ENCODE measurements at places on chromosomes 2 and 18.

DNA sequence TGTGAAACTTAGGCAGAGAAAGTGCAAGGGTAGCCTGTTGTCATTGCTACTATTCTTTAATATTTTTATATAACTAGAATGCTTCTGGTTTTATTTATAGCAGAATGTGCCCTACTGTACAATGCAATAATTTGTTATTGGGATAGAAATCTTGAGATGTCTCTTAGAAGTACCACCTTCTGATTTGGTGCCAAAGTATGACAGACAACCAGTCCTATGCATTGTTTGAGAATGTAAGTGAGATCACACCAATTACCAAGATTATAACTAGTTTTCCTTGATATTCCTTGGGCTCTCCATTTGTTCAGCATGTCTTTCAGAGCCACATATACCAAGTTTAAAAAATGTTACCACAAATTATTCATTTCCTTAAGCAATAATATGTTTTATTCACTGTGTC lies 399.7 kb downstream of the CPS1 start:
- DNase-seq: no peak

- DNase-seq: no peak
These were observed 200.6 kb downstream of the NRP2 start for GRCh38 chr2:205882806-205883425.

DNA sequence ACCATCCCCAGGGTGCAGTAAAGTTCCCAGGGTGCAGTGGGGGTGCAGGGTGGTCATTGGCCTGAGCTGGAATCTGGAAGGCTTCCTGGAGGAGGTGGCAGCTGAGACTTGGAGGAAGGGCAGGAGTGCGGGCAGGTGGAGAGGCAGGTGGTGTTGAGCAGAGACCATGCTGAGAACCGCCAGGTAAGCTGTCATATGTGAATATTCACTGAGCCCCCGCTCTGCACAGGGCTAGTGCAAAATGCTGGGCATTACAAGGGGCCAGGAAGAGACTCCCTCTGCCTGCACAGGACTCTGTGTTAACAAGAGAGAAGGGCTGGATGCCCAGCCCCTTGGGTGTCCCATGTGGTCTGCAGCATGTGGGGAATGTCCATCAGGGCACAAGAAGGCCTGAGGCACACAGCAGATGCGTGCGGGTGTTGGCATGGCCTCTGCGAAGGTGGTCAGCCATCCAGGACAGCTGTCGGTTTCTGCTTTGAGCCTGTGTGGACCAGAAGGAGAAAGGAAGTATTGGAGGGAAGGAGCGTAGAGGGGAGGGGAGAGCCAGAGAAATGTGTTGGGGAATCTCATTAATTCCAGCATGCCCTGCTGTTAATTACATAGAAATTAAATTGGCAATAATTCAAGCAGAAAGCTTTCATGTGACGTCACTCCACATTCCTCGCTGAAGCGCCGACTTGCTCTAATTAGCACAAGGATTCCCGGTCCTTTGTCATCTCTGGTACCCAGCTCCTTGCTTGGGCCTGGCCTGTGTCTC lies 62.8 kb upstream of the OTOS start:
- DNase-seq: no peak

GRCh38 chr18:8928847-8929780 lies 173.4 kb upstream of the NDUFV2 start:
- DNase-seq: no peak

GRCh38 chr2:95389245-95390119 lies 13.0 kb upstream of the FAHD2A start:
- no peak for DNase-seq

DNA sequence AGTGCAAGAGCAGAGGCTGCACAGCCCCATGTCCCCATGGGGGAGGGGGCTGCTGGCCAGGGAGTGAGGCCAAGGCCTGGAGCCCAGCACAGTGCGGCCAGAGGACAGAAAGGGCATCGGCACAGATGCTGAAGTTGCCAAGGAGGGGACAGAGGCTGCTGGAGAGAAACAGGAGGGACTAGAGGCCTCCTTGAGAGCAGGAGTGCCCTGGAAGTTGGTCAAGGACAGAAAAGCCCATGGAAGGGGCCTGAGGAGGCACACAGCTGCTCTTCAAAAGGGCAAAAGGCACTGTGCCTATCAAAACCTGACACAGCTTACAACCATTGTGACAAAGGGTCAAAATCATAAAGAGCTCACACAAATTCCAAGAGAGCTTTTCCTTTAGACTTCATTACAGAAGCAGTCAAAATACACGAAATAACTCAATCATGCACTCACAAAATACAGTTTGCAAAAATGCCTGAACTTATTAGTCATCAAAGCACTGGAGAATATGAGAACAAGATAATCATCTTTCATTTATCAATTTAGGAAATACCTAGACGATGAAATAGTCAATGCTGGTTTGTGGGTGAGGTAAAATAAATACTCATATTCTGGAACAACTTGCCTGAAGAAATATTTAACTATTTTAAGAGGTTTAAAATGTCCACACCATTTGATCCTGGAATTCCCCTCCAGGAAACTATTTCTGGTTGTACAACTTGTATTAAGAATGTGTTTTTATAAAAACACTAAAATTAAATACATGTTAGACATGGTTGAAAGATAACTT lies 79.6 kb downstream of the USP40 start:
- no peak for DNase-seq

DNA sequence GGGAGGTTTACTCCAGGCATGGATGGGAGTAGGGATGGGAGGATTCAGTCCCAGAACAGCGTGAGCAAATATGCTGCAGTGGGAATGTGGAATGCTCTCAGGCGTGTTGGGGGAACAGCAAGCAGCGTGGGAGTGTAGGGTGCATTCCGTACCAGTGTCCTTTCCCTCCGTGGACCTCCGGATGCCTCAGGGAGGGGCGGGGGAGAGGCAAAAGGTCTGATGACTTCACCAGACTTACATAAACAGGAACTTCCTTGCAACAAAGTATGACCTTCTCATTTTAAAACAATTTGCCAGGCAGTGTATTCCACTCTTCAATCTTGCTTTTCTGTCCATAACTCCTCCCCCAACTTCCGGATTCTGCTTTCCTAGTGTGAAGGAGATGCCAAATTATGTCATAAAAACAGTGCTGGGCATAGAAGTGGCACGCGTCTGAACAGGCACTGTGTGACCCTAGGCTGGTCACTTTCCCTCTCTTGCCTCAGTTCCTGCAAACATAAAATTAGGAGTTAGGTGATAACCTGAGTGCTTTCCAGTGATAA lies 36.9 kb downstream of the RPL37A start:
- DNase-seq: no peak

- no peak for DNase-seq
These were observed 111.9 kb downstream of the MRO start for GRCh38 chr18:50707855-50708469.

DNA sequence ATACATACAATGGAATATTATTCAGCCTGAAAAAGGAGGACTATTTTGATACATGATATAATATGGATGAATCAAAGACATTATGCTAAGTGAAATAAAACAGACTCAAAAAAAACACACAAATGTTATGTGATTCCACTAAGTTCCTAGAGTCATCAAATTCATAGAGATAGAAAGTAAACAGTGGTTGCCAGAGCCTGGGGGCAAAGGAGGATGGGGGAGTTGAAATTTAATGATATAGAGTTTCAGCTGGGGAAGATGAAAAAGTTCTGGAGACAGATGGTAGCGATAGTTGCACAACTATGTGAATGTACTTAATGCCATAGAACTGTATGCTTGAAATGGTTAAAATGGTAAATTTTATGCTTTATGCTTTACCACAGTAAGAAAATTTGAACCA lies 119.7 kb downstream of the METTL4 start:
- DNase-seq: no peak

DNA sequence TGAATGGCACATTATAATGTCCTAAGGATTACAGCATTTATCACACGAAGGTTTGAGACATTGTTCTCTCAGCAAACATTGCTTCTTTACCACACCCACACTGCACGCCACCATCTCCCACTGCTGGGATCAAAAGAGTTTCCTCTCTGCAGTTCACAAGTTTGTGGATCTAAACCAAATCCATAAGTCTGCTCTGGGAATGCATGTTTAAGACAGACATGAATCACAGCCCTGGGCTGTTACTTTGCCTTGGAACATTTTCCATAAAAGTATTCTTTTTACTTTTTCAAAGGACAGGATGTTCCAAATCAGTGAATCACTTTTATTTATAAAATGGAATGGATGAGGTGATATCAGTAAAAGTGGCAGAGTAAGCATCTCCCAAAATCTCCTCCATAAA lies 36.1 kb downstream of the STPG4 start:
- no peak for DNase-seq

- no peak for DNase-seq
These were observed 335.1 kb upstream of the ZNF521 start for GRCh38 chr18:25686960-25687500.

DNA sequence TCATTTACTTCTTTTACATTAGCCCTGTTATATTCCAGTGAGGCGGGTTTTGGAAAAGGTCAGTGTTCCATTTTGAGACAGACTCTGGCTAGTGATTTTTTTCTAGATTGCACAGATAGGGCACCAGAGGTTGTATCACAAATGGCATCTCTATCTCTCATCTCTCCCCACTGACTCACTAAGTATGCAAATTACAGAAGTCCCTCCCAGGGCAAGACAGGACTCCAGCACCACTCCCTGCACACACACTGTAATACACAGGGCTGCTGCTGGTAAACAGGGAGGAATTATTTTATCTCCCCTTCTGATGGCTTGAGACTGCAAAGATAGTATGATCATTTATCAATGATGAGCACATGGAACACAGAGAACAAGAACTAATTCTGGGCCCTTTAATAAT lies 46.2 kb downstream of the AKAIN1 start:
- DNase-seq: no peak

- DNase-seq: no peak
These were observed 19.6 kb upstream of the KLF7 start for GRCh38 chr2:207185372-207185771.

DNA sequence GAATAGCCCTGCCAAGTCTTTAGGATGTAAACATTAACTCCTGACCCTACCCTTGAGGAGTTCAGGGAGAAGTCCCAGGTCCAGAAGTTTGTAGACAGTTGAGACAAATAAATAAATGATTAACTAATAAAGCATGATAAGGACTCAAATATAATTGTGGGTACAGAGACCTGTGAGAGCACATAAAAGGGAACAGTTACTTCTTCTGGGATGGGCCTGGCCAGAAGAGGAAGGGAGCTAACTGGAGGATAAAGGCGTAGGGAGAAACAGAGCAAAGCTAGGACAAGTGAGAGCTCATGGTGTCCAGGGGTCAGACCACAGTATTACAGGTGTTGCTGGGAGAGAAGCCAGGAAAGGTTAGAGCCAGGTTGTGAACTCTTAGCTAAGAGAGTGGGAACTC lies 3.0 kb downstream of the LCLAT1 start:
- no peak for DNase-seq

DNA sequence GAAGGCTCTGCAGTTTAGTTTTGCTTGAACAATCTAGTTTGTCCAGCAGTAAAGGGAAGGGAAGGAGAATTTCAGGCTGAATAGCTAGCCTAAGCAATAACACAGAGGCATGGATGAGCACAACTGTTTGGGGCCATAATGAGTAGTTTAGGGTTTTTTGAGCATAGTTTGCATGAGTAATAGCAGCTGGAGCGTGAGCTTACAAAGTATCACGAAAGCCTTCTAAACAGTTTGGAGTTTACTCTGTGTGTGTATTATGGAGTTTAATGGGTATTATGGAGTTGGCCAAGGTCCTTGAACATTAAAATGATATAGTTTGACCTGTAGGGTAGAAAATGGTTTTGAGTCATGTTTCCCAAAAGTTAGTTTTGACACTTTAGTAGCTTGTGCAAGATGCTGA lies 782.3 kb downstream of the ERBB4 start:
- DNase-seq: no peak

- DNase-seq: no peak
These were observed 281.3 kb downstream of the STK39 start for GRCh38 chr2:167965907-167966761.

DNA sequence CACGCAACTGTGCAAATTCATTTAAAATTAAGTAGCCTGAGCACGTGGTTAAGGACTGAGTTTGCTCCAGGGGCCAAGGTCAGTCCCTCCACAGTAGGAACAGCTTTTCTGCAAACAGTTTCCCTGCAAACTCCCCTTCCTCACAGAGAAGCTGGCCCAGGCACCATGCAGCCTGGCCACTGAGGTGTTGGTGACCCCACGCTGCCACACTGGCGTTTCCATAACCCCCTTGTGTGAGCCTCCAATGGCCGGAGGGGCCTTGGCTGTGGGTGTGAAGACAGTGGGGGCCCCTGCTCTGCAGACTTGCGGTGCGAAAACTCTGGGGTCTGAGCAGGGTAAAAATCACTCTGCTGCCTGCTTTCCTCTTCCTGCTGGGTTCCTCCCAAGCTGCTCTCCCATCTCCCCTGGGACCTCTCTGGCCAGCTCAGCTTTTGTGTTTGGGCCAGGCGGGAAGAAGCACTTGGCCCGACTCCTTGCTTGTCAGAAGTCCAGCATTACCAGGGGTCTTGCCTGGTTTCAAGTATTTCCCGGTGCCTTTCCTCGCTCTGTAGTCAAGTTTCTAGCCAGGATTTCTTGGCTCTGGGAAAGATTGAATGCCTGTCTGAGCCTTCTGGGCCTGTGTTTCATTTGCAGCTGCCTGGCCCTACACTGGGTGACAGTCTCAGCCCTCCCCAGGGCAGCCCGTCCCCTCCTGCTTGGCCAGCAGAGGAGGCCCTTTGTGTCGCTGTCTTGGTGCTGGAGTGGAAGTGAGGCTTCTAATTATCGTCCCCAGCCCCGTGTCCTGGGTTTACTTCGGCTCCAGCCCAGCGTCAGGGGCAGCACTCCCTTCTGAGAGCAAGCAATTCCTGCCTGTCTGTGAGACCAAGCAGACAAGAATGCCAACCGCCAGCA lies 131.4 kb upstream of the SLC1A4 start:
- no peak for DNase-seq

- no peak for DNase-seq
These were observed 548.6 kb downstream of the LRRTM4 start for GRCh38 chr2:76973610-76974009.

DNA sequence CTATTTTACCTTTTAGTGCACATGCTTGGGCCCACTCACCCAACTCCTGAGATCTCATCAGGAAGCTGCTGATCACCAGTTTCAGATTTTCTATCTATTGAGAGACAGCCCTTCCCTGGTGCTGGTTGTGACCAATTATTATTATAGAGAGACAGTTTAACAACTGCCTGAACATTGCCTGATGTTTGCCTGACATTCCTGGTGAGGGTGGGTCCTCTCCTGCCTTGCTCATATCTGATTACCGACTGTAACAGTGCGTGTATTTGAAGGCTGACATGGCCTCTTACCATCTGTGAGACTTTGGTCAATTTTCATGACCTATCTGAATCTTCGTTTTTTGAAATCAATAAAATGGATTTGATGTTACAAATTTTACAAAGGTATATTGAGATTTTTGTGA lies 39.0 kb downstream of the FAM171B start:
- no peak for DNase-seq

- DNase-seq: no peak
These were observed 46.7 kb downstream of the DAPL1 start for GRCh38 chr2:158841850-158842249.

- DNase-seq: peak; percentile 80
These were observed 2.3 kb upstream of the ALKAL2 start for GRCh38 chr2:290090-290722.
